NCI-H1417 treated with DMSO at 0.1 percent for 48 hours (cell line): ENCODE measurements at places on chromosomes 1 and 21.

GRCh38 chr1:43669878-43670277, 19.9 kb downstream of the KDM4A start:
- DNase-seq: no peak

DNA sequence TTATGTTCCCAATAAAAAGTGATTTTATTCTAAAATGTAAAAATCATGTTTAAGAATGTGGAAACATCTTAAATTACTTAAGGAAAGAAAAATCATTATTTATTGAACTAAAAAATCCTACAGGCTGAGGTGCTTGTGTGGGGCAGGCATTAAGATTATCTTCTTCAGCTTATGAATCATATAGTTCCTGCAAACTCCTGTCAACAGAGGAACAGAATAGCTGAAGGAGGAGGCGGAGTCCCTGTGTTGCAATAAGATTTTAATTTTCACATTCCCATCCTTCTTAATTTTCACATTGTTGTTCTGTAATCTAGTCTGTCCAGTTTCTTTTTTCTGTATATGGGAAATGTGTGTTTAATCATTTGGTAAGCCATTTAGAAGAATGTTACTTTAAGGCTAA, 20.6 kb upstream of the OLFML3 start:
- no peak for DNase-seq

GRCh38 chr1:155272466-155273342, 600 bp downstream of the CLK2 start:
- no peak for DNase-seq

- DNase-seq: no peak
Observed at GRCh38 chr1:112548547-112548946, 39.8 kb downstream of the WNT2B start.

GRCh38 chr1:245142171-245142798, 12.5 kb upstream of the KIF26B start:
- DNase-seq: no peak

- no peak for DNase-seq
Observed at GRCh38 chr21:21156957-21157356, 158.7 kb downstream of the NCAM2 start.

DNA sequence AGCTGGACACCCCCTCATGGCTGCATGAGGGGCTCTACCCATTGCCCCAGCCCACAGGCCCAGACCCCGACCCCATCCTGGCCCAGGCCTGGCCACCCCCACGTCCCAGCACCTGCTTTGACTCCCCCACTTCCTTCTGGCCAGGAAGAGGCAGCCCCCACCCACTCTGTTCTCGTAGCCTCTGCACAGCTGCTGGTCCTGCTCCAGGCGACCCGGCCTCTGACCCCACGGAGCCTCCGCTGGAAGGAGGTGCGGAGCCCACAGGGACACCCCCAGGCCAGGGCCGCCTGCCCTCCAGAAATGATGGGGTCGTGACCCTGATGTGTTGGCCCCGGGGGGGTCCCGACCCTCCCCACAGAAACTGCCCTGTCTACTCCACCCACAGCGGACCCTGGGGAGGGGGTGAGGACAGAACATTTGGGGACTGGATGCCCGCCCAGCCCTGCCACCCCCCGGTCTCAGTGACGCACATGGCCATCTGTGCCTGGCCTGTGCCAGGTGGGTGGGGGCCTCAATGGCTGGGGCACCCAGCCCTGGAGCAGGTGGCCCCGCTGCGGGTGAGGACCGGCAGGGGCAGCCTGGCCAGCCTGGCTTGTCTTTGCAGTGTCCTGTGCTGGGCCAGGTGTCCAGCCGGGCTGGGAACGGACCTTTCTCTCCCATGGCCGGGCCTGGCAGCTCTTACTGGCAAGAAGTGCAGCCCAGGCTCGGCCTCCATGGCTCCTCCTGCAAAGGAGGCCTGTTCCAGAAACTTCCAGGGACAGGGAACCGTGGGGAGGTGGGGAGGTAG, 78.6 kb downstream of the MORN1 start:
- no peak for DNase-seq

DNA sequence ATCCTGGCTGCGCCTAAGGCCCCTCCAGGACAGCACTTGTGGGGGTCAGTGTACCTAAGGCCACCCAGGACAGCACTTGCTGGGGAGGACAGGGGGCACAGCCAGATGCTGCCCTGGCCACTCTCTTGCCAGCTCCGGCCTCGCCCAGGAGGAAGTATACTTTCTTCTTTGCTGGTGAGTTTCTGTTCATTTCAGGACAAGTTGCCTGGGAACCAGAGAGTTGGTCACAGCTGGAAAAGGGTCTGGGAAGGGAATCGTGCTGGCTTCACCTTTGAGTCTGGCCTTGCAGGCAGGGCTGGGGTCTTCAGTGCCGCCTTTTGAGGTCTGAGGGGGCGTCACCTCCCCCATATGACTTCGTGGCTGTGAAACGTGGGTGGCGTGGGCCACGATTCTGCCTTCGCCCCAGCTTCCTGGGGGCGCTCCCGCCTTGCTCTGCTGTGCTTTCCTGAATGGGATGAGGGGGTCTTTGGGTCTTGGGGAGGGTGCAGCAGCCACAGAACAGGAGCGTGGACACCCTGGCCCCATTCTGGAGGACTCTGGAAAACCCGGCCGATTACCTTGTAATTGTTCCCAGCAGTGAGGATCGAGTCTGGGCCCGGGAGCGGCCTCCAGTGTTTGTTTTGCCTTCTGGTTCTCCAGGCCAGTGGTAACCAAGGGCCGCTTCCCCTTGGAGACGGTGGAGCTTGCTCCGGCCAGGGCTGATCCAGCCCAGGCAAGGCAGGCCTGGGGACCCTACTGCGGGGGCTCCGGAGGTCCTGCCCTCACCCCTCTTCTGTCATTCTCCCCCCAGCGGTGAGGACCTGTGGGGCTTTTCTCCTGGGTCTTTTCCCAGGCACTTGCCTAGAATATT, 45.9 kb downstream of the SPSB1 start:
- no peak for DNase-seq
